Stimulated activated naive CD4-positive, alpha-beta T cell treated with Interleukin-2 at 50 U/mL for 16 hours (primary cell): ENCODE measurements at places on chromosomes 7 and 10.

- DNase-seq, result no peak
These were observed 33.7 kb downstream of the CTTNBP2 start for GRCh38 chr7:117839507-117839906.

GRCh38 chr10:110437351-110437605, 60.4 kb upstream of the DUSP5 start:
- DNase-seq, result no peak

GRCh38 chr7:46058086-46058823, 137.2 kb upstream of the IGFBP3 start:
- DNase-seq, result no peak

DNA sequence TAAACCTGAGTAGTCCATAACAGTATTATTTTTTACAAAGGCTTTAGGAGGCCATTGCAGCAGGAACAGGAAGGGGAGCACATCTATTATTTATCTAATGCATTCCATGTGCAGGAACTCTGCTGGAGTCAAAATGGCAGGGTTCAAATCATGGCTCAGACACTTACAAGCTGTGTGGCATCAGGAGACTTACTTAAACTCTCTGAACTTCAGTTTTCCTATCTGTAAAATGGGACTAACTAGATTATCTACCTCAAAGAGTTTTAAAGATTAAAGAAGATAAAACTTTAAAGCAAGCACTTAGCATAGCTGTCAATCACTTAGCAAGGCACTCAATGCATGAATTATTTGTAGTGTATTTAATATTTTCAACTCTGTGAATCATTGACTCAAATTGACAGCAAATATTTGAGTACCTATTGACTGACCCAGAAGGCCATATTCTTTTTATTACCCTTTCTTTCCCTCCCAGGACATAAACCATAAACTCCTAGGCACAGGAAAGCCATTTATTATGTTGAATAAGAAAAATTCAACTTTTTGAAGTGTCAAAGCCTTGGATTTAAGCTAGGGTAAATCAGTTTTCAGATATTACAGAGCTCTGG, 115.8 kb upstream of the FAM204A start:
- no peak for DNase-seq

- no peak for DNase-seq
These were observed 1694.7 kb upstream of the LRRTM3 start for GRCh38 chr10:65231148-65231547.

- DNase-seq, result no peak
These were observed 193.4 kb upstream of the MBL2 start for GRCh38 chr10:52965938-52966401.

GRCh38 chr7:116162254-116162653, 48.1 kb upstream of the TES start:
- no peak for DNase-seq

GRCh38 chr7:110347081-110347480, 743.8 kb upstream of the LRRN3 start:
- no peak for DNase-seq

DNA sequence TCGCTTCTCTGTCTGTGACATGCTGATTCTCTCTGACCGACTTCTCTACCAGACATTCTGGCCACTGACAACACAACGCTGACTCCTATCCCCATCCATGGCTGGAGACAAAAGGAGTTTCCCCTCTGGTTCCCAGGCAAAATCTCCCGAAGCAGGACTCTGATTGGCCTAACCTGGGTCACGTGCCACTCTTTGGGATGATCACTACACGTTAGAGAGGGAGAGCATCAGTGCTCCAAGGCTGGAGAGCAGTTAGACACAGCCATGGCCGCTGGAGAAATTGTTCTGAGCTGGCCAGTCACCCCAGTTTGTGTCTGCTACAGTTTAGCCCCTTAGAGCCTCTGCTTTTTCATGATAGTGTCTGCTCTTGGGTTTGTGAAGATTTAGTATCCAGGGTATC, 38.9 kb downstream of the ADAMTS14 start:
- no peak for DNase-seq

GRCh38 chr10:116274064-116274904, 1.3 kb upstream of the GFRA1 start:
- DNase-seq, result no peak

DNA sequence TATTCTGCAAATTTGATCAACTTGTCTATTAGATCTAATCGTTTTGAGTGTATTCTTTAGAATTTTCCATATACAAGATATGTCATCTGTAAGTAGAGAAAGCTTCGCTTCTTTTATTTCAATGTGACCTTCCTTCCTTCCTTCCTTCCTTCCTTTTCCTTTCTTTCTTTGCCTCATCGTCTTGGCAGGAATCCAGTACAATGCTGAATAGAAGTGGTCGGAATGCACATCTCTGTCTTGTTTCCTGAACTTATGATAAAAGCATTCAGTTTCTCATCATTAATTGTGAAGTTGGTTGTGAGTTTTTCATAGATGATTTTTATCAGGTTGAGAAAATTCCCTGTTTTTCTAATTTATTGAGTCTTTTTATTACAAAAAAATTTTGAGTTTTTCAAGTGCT, 300.7 kb upstream of the ZNF32 start:
- DNase-seq, result no peak

DNA sequence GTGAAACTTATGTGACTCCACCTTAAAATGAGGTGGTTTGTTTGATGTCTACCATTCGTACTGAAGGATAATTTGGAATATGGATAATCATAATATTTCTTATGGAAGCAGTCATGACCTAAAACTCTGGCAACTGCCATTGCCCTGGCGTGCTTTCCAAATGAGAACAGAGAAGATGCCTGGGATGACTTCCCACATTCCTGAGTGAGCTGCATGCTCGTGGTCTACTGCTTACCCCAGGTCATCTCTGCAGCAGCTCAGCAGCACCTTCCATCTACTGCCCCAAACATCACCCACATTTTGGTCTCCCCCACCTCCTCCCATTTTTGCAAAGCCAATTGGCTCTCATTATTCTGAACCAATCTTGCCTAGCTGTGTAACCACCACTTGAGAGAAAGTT, 40.1 kb downstream of the LYZL1 start:
- no peak for DNase-seq

DNA sequence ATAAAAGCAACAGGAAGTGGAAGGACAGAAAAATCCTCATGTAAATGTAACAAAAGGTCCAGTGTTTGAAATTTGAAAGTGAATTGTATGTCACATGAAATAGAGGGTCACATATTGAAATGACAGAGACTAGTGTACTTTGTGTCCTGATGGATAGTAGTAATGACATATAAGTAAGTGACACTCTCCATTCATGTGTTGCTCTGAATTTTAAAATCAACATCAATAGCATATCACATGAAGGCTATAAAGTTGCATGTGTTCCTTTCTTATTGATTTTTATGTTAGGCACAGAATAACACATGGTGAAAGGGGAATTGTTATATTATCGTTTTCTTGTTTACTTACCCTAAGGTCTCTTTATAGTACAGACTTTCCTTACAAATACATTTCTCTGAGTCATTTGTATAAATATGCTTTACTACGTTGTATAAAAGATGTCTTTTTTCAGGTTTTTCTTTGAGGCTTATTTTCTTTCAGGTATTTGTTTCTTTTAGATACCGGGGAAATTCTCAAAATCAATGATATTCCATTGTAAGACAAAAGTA, 104.6 kb upstream of the CACNA2D1 start:
- DNase-seq, result no peak

DNA sequence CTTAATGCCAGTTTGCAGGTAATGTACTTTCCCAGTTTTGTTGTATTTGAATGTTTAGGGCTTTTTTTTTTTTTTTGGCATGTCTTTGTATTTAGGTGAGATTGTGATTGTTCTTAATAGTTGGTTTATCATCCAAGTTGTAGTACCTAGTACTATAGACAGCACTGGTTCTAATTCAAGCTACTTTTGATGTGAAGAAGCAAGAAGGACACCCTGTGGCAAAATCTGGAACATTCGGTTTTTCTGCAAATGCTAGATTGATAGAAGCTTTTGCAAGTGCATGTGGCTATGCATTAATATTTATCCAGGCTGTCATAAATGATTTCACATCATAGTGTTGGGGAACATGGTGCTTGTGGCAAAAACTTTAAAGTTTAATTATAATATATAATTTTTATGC, 248.9 kb downstream of the FOXP2 start:
- no peak for DNase-seq

DNA sequence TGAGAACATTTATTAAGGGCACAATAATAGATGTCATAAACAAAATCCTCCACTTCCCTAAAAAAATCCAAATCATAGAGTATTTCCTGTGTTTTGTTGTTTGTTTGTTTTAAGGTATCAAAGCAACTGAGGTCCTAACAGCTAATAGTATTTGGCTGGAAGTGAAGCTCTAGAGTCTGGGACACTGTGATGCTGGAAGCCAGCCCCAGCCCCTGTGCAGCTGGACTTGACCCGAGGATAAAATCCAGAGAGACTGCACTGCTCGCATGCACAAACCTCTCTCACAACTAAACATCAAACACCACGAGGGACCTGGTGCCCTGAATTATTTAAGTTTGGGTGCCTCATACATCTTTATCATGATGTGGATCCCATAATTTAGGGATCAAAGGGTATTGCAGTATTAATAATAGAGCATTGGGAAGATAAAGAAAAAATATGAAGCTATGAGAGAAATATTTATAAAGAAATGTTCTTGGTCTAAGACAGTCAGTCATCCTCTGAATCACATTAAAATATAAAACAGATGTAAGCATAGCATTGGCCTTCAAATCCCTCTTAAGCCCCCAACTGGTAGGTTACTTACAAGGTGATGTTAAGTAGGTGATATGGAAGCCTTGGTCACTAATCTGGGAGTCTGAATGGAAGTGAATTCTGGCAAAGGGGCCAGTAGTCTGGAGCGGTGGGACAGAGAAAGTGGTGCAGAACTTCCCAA, 44.4 kb downstream of the CUBN start:
- DNase-seq, result no peak

DNA sequence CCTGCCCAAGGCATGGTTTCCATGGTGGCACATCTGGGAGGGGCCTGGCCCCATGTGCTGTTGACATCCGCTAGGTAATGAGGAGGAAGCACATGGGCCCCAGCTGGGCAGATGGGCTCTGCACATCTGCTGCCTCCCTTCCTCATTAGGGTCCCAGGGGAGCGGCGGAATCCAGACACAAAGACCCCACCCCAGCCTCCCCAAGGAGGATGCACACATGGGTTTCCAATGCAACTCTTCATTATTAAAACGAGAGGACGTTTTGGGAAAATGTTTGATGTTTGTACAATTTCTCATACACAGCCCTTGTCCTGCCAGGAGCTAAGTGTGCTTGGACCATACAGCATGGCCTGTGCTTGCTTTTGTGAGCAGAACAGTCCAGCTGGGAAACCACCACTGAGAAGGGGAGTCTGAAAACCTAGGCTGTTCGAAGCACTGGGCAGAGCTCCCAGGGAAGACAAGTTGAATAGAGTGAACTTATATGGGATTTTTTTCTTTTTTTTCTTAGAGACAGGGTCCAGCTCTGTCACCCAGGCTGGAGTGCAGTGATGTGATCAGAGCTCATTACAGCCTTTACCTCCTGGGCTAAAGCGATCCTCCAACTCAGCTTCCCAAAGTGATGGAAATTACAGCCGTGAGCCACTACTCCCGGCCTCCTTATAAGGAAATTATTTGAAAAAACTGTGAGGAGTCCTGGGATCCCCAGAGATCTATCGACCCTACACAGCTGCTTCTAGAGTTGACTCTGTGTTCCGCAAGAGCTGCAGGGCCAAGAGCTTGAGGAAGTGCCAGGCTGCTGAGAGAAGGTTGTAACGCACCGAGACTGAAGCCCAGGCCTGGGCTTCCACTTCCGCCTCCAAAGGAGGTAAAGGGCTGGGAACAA, 23.4 kb downstream of the FAM107B start:
- no peak for DNase-seq

DNA sequence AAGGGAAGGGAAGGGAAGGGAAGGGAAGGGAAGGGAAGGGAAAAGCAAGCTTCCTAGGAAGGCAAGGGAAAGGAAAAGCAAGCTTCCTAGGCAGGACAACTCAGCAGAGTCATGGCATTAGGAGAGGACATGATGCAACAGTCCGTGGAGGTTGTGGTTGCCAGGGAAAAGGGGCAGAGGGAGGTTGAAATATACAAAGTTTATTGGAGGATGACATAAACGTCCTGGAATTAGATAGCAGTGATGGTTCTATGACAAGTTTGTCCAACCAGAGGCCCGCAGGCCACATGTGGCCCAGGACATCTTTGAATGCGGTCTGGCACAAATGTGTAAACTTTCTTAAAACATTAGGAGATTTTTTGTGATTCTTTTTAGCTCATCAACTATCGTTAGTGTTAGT, 59.8 kb upstream of the OPN4 start:
- DNase-seq, result no peak

DNA sequence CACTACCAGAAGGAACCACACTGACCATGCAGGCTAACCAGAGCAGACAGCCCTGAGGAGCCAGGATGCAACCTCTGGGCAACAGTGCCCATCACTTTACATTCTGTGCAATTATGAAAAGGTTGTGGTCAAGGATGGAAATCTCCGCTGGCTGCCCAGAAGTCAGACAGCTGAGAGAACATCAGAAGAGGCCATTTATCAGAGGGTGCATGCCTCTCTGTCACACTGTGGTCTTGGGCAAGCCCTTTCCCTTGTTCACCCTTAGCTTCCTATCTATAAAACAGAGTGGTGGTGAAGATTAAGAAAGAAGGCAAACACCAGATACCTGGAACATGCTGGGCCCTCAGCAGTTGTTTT, 120.7 kb upstream of the GDF10 start:
- DNase-seq, result no peak

GRCh38 chr7:127034186-127034806, 218.4 kb downstream of the GRM8 start:
- no peak for DNase-seq

- DNase-seq, result no peak
These were observed 152.8 kb downstream of the NEURL1 start for GRCh38 chr10:103646304-103646703.

GRCh38 chr10:15120523-15120922, 23.4 kb downstream of the RPP38 start:
- no peak for DNase-seq

DNA sequence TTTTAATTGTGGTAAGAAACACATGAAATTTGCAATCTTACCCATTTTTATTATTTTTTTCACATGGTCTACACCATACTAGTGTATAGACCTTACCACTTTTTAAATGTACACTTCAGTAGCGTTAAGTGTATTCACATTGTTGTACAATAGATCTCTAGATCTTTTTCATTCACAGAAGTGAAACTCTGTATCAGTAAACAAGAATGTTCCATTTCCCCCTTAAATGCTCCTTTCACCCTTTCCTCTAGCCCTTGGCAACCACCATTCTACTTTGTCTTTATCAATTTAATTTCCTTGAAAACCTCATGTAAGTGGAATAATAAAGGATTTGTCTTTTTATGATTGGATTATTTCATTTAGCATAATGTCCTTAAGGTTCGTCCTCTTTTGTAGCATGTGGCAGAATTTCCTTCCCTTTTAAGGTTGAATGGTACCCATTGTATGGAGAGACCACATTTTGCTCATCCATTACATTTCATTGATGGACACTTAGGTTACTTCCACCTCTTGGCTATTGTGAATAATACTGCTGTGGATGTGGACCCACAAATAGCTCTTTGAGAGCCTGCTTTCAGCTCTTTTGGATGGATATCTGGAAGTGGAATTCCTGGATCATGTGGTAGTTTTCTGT, 45.7 kb downstream of the SNX10 start:
- no peak for DNase-seq

GRCh38 chr7:118109607-118110006, 74.4 kb upstream of the LSM8 start:
- DNase-seq, result no peak

- DNase-seq, result no peak
These were observed 499.3 kb downstream of the INHBA start for GRCh38 chr7:41203542-41203941.

- DNase-seq, result no peak
These were observed 490.0 kb downstream of the CNTNAP2 start for GRCh38 chr7:146606628-146607027.

GRCh38 chr10:71691405-71691804, 28.2 kb downstream of the C10orf105 start:
- no peak for DNase-seq

GRCh38 chr7:150370612-150371071, 2.0 kb downstream of the REPIN1 start:
- no peak for DNase-seq
